ENCODE measurements at places on chromosomes 7 and 10.
A peak's percentile ranks its signal among the peaks of the same experiment; 100 is the strongest.

DNA sequence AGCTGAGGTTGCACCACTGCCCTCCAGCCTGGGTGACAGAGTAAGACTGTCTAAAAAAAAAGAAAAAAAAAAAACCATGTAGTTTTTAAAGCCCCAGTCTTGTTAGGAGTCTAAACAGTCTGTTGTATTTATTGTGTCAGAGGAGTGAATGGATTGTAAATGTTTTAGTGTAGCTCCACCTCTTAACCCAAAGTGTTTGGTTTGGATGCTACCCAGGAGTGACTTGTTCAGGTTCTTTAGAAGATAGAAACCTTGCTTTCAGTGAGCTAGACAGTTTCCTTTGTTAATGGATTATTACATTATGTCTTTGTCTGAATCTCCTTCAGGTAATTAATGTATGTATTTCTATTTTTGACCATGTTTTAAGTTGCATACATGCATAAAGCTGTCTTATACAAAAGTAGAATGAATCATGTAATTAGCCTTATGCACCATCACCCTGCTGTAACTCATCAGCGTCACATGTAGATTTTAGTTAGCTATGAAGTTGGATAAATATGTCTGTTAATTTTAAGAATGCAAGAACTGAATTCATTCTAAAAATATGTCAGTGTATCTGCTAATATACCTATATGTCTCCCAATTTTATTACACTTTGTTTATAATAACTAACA lies 97.7 kb downstream of the TAF3 start:
- H3K27ac ChIP-seq, result no peak overlapping the region
- H3K27me3 ChIP-seq, result no peaks in the 10 kb centered on the region
- H3K4me3 ChIP-seq, result no peak overlapping the region

DNA sequence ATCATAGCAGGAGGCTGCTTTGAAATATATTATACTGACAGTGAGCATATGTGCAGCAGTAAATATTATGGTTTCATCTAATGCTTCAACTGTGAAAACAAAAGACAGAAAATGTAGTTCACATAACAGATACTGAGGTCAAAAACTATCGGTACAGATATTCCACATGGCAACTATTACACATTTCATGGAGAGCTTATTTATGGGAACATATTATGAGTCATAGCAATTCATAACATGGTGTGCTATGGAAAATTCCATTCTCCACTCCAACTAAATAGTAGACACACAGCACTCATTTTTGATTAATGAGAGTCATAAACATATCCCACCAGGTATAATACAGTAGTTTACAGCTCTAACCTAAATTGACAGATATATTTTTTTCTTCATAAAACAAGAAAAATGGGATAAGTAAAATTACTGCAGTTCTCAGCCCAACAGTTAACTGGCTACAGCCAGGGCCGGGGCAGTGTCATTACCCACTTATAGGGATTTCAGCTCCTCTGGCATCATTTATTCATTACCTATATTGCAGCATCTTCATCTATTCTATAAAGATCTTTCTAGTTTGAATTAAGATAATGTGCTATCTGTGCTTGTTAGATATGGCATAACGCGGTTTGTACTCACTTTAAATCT lies 475.6 kb upstream of the KLF6 start:
- H3K36me3 ChIP-seq, result no peaks in the 10 kb centered on the region
- H3K4me3 ChIP-seq, result no peak overlapping the region
- no peak for DNase-seq
- no peaks in the 10 kb centered on the region for H3K4me1 ChIP-seq

- H3K36me3 ChIP-seq, result no peaks in the 10 kb centered on the region
- no peak for DNase-seq
- no peaks in the 10 kb centered on the region for H3K27me3 ChIP-seq
- H3K27ac ChIP-seq, result no peak overlapping the region
- no peaks in the 10 kb centered on the region for H3K4me1 ChIP-seq
- H3K4me3 ChIP-seq, result no peak overlapping the region
Observed at GRCh38 chr7:106465704-106466468, 181.1 kb upstream of the NAMPT start.

- H3K27ac ChIP-seq, result no peak overlapping the region
- no peaks in the 10 kb centered on the region for H3K27me3 ChIP-seq
- H3K4me1 ChIP-seq, result no peaks in the 10 kb centered on the region
- H3K36me3 ChIP-seq, result no peaks in the 10 kb centered on the region
- H3K4me3 ChIP-seq, result no peak overlapping the region
Observed at GRCh38 chr7:14184292-14184864, 194.9 kb upstream of the ETV1 start.

DNA sequence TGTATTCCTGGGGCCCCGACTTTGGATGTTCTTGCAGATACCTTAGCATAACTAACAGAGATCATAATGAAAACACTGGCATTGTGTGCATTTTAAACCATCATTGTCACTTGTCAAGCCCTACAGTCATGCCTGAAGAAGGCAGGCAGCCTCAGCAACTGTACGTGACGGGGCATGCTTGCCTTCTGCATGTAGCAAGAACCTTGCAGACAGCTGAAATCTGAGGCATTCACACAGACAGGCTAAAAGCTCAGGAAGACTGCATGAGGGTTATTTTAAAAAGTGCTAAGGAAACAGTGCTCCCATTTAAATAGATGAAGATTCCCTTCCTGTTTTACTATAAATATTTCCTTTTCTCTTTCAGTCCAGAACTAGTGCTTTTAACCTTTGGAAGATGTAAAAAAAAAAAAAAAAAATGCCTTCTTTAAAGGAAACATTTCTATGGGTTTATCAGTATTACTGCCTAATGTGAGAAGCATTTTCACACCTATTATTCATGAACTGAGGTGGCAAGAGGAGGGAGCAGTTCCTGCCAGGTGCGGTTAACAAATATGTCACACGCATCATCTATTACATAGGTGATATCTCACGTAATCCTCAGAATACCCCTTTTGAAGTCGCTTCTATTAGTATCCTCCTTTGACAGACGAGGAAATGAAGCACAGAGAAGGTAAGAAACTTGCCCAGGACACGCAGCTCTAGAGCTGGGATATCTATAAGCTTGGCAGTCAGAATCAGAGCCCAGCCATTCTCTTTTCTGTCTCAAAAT lies 88.1 kb downstream of the PRKCQ start:
- H3K36me3 ChIP-seq, result no peaks in the 10 kb centered on the region
- no peaks in the 10 kb centered on the region for H3K4me1 ChIP-seq
- H3K27ac ChIP-seq, result no peak overlapping the region
- no peaks in the 10 kb centered on the region for H3K27me3 ChIP-seq
- no peak overlapping the region for H3K4me3 ChIP-seq

- no peaks in the 10 kb centered on the region for H3K27me3 ChIP-seq
- no peak for DNase-seq
- H3K36me3 ChIP-seq, result no peaks in the 10 kb centered on the region
- H3K4me3 ChIP-seq, result no peak overlapping the region
Observed at GRCh38 chr7:144842377-144842851, 6.6 kb upstream of the TPK1 start.

DNA sequence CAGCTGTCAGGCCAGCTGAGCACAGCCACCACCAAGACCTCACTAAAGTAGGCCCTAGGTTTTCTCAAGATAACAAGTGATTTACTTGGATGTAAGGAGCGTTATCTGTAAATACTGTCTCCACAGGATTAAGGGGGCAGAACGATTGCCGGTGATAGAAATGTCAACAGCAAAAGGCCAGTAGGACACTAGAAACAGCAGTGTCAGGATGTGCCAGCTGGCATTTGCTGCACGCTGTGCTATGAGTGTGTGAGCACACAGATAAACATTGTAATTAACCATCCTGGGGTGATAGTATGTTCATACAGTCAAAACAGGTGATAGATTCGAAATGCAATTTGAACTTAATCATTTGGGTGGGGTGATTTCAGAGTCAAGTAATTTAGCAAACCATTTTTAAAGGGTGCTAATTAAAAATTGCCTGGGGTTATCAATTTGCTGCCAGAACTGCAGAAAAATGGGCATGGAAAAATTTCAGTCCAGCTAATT lies 36.3 kb upstream of the NOBOX start:
- no peak overlapping the region for H3K27ac ChIP-seq
- no peak for DNase-seq
- H3K4me1 ChIP-seq, result no peaks in the 10 kb centered on the region
- no peaks in the 10 kb centered on the region for H3K27me3 ChIP-seq
- no peak overlapping the region for H3K4me3 ChIP-seq

- peaks cover 3% of the 10 kb centered on the region for H3K27me3 ChIP-seq
- H3K27ac ChIP-seq, result no peak overlapping the region
- no peaks in the 10 kb centered on the region for H3K4me1 ChIP-seq
- no peak for DNase-seq
- H3K36me3 ChIP-seq, result no peaks in the 10 kb centered on the region
Observed at GRCh38 chr10:131852176-131852822, 48.5 kb upstream of the PPP2R2D start.

- peak overlapping the region; percentile 15 for H3K27ac ChIP-seq
- no peaks in the 10 kb centered on the region for H3K36me3 ChIP-seq
- peaks cover 14% of the 10 kb centered on the region for H3K4me1 ChIP-seq
- H3K4me3 ChIP-seq, result no peak overlapping the region
Observed at GRCh38 chr7:158821171-158822031, 7.9 kb downstream of the ESYT2 start.

DNA sequence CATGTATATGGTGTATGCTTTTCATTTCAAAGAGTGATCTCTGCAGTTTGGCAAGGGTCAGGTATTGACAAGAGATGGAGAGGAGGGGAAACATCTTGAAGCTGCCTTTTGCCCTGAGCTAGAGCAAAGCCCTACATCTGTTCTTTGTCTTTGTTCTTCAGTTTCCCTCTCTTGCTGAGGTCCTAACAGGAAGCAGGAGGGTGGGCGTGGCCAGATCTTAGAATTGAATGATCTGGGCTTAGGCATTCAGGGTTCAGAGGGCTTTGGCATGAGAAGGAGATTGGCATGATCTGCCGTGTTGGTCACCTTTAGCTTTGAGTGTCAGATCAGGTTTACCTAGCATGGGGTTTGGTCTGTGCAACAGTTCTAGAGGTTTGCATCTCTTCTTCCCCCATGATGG lies 41.3 kb downstream of the LRMDA start:
- no peaks in the 10 kb centered on the region for H3K27me3 ChIP-seq
- no peak for DNase-seq
- H3K4me3 ChIP-seq, result no peak overlapping the region
- peaks cover 7% of the 10 kb centered on the region for H3K4me1 ChIP-seq
- H3K36me3 ChIP-seq, result no peaks in the 10 kb centered on the region

DNA sequence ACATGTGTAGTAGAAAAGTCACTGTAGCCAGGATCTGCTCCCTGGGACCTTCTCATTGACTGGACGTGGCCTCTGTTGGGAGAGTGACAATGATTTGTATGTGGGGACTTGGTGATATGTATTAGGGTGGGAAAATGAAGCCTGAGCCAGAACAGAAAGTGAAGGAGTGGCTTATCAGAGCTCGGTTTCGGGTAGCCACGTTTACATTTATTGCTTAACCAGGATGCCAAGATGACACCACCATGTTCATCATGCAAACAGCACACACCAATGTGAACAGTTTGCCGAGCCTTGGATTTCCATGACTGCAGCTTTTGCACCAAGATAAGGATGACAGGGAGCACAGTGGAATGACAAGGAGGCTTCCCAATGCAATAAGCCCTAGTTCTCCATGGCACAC lies 112.8 kb upstream of the STK17A start:
- no peaks in the 10 kb centered on the region for H3K36me3 ChIP-seq
- no peak overlapping the region for H3K4me3 ChIP-seq
- H3K27ac ChIP-seq, result no peak overlapping the region
- H3K4me1 ChIP-seq, result no peaks in the 10 kb centered on the region
- DNase-seq, result no peak

- H3K4me1 ChIP-seq, result no peaks in the 10 kb centered on the region
- no peak overlapping the region for H3K27ac ChIP-seq
- no peaks in the 10 kb centered on the region for H3K36me3 ChIP-seq
Observed at GRCh38 chr7:46029111-46029704, 108.1 kb upstream of the IGFBP3 start.

GRCh38 chr7:100401811-100402210 lies 26.7 kb downstream of the ZCWPW1 start:
- no peaks in the 10 kb centered on the region for H3K27me3 ChIP-seq
- no peak for DNase-seq
- no peaks in the 10 kb centered on the region for H3K36me3 ChIP-seq
